ENCODE measurements at places on chromosomes 2 and 18.

- DNase-seq, result no peak
These were observed 288.3 kb downstream of the RDH14 start for GRCh38 chr2:18272148-18272494.

DNA sequence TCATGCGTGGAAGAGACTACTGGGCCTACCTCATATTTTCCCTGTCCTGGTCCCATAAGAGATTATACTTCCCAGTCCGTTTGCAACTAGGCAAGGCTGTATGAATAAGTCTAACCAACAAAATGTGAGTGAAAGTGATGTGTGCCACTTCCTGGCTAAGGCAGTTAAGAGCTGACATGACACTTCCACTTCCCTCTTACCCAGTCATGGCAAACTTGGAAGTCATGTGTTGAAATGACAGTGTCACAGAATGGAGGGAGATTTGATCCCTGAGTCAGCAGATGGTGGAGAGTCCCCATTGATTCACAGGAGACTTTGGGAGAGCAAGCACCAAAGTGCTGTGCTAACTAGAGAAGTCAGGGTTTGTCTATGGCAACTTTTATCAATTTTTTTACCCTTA lies 36.4 kb downstream of the TACR1 start:
- no peak for DNase-seq

- no peak for DNase-seq
These were observed 891.9 kb upstream of the LRRTM1 start for GRCh38 chr2:81196383-81196851.

DNA sequence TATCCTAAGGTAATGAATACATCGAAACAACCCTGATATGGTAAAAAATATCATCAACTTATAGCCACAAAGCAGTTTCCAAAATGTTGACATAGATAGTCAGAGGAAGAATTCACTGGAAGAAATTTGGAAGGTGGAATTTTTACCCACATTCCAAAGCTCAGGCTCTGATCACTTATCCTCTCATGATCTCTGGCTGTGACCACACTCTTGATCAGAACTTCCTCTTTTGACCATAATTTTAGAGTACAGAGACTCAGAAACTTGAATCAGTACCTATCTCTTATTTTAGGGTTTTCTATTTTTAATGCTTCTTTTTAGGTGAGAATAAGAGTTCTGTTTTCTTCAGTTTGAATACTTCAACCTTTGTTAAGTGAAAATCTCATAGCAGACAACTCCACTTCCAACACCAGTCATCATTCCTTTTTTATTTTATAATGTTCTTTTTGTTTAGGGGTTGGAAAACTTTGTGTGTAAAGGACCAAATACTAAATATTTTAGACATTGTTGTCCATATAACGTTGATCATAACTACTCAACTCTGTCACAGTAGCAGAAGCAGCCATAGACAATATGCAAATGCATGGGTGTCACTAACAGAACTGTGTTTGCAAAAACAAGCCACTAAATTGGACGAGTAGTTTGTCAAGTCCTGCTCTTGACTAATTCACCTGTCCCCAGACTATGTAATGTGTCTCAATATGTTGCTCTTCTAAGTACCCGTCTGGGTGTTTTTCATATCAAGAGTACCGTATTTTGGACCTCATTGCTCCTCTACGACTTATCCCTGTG lies 891.6 kb upstream of the CRIM1 start:
- DNase-seq, result no peak

- DNase-seq, result no peak
These were observed 24.8 kb upstream of the EFEMP1 start for GRCh38 chr2:55948176-55948923.

DNA sequence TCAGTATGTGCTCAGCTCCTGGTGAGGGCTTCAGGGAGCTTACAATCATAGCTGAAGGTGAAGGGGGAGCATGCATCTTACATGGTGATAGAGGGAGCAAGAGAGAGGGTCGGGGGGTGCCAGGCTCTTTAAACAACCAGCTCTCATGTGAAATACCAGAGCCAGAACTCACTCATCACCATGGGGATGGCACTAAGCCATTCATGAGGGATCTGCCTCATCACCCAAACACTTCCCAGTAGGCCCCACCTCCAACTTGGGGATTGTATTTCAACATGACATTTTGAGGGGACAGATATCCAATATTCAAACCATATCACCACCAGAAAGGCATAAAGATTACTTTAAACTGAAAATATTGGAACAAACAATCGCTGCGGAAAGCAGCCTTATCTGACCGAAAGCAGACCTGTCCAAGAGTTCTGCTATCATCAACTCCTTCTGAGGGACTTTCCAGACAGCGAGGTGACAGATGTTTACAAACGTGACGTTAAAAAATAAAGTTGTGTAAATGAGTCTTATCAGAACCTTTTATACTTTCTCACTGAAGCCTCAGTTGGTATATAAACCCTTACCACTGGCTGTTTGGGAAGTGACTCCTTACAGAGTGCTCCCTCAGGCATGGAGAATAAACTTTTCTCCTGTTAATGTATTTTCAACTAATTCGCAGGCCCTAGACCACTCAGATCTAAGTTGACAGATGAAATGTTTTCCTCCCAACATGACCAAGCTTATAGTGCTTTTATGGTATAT lies 35.5 kb upstream of the PTH2R start:
- no peak for DNase-seq

DNA sequence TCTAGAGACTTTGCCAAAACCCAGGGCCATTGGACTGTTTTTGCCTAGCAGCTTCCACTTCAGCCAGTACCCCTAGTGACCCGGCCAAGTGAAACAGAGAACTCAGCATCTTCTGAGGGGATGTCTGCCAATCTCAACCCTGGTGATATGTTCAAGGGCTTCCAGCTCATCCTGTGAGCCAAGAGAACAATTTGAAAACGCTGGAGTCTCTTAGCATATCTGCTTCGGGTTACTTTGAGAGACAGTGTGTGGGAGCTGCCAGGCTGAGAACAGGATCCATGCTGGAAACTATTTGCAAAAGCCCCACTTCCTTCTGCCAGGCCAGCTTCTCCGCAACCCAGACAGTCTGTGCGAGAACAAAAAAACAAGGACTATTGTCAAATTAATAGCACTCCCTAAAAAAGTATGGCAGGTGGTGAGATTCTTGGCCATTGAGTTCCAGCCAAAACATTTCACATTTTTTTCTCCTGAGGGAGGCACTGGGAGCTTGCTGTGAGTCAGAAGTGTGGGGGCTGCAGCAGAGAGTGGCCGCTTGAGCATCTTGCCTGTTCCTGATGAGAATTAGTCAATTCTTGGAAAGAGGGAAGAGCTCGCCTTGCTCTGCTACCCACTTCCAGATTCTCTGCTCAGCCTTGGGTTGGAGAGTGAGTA lies 395.6 kb upstream of the TRIB2 start:
- no peak for DNase-seq

All from activated T-cell treated with anti-CD3 and anti-CD28 coated beads, Interleukin-2, amount 50 U/mL, for 72 hours (primary cell).